Brain pericyte (primary cell): ENCODE measurements at places on chromosomes 2 and 18.

DNA sequence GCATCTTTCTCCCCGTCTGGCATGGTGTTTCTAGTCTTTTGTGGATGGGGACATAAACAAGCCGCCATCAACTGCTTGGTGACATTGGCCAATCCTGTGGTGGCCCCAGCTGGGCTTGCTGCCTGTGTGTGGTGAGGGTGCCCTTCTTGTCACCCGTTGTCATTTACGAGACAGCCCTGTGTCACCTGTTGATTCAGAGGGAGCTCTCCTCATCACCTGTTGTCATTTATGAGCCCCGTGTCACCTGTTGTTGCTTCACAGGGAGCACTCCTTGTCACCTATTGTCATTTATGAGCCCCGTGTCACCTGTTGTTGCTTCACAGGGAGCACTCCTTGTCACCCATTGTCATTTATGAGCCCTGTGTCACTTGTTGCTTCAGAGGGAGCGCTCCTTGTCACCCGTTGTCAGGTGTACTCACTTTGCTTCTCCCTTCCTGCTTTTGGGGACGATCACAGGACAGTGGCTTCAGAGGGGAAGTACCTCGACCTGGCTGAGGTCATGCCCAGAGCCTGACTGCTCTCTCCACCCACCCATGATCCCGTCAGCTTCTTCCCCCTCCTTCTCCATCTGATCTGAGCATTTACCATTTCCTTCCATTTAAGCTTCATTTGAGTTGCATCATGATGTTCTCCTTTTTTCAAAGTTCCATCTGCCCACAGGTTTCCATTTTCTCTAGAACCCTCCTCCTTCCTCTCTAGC lies 29.1 kb downstream of the HPCAL1 start:
- no peak for DNase-seq

DNA sequence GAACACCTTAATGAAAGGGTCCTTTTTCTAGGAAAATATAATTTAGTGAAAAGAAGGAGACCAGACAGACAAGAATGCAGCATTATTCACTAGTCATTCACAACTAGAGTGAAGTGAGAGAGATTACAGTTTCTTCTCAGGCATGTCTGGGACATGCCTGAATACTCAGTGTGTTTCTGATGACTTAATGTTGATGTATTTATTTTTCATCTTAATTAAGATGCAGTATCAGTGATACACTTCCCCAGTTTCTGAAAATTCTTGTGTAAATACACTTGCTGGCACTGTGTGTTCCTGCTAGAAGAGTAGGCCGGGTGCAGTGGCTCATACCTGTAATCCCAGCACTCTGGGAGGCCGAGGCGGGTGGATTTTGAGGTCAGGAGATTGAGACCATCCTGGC lies 143.6 kb downstream of the MYO3B start:
- no peak for DNase-seq

DNA sequence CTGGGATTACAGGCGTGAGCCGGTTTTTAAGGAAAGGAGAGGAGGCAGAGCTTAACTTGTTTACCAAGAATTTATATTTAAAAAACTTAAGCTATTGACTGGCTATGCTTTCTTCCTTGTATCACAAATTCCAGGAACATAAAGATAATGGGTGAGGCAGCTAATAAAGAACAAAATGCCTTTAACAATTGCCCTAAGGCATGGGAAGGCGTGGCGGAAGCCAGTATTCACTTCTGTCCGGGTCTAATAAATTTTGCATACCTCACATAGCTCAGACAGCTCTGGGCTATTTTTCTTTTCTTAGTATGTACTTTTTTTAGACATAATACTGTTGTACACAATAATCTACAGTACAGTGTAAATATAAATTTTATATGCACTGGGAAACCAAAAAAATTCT lies 1.0 kb upstream of the LDAH start:
- DNase-seq = no peak

GRCh38 chr18:45044787-45045186 lies 364.1 kb downstream of the SETBP1 start:
- no peak for DNase-seq

GRCh38 chr18:28576941-28577340 lies 400.0 kb upstream of the CDH2 start:
- DNase-seq = no peak

DNA sequence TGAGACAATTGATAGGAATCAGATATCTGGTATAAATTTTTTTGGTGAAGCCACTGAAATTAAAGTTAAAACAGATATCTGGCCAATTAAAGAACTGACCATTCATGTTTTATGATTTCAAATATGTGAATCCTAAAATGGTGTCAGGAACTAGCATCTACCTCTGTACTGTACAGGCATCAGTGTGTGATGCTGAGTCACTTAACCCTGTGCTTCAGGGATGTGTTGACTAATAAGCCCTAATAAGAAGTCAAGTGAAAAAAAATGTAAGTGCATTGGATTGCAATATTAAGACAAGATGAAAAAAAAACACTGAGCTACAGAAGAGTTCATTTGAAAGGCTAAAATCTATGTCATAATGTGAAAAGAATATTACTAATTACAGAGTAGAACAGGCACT lies 9.1 kb upstream of the UNC80 start:
- no peak for DNase-seq

- no peak for DNase-seq
Measured at GRCh38 chr2:236719192-236719635, 149.6 kb downstream of the ACKR3 start.

DNA sequence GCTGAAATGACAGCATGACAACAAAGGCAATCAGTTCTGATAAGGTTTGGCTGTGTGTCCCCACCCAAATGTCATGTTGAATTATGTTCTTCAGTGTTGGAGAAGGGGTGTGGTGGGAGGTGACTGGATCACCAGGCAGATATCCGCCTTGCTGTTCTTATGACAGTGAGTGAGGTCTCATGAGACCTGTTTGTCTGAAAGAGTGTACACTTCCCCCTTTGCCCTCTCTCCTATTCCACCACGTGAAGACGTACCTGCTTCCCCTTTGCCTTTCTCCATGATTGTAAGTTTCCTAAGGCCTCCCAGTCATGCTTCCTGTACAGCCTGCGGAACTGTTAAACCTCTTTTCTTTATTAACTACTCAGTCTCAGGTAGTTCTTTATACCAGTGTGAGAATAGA lies 553.0 kb downstream of the DCDC2C start:
- DNase-seq = no peak

DNA sequence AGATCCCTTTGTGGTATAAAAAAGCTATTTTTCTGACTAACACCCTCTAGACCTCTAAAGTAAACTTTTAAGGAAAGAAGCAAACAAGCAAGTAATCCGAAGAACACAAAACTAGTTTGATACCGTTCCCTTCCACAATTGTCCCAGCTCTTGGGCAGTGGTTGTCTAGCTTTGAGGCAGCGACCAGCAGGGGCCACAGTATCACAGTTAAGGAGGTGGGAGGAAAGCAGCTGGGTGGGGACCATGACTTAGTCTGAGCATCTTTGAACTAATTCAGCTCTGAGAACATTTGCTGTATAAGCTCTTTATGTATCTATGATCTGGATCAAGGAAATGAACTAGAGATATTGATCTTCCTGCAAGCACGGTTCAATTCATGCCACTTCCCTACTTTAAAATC lies 51.0 kb downstream of the SF3B1 start:
- DNase-seq = no peak

- DNase-seq = no peak
Measured at GRCh38 chr2:226860087-226860486, 24.2 kb downstream of the RHBDD1 start.

DNA sequence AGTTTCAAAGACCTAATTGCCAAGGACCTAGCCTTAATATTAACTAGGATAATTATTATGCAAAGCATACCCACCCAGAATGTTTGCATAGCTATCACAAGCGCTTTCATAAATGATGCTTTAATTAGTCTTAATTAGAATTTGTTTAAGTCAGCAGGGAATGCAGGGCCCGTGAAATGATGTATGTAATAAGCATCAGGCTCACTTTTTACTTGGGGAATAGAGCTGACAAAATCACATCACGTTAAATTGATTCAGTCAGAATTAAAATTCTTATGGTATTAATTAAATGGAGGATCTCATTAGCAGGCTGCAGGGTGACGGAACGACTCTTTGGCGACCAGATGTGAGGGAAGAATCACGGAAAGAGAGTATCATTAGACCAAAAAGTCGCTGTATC lies 264.5 kb downstream of the GPD2 start:
- no peak for DNase-seq

DNA sequence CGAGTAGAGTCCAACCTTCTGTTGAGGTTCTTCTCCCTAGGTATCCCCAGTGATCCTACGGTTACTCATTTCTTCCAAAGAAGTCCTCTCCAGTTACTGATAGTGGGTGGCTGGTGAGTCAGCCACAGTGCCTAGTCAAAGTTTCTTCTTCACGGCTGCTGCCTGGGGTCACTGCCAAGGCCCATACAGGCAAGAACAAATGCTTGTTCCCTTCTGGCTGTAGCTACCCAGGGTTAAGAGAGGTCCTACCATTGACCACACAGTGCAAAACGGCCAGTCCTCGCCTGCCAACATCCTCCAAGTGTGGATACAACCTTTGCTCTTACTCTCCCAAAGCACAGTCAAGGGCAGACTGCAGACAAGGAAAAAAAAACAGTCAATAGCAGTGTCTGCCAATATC lies 2.9 kb upstream of the PTPN4 start:
- peak; percentile 49 for DNase-seq

GRCh38 chr2:127411653-127412369 lies 6.4 kb upstream of the PROC start:
- no peak for DNase-seq

GRCh38 chr2:122009561-122009960 lies 254.1 kb downstream of the TSN start:
- DNase-seq = no peak

GRCh38 chr2:141195087-141195486 lies 935.7 kb downstream of the LRP1B start:
- DNase-seq = no peak

- no peak for DNase-seq
Measured at GRCh38 chr2:109726379-109727270, 67.5 kb upstream of the RGPD5 start.

DNA sequence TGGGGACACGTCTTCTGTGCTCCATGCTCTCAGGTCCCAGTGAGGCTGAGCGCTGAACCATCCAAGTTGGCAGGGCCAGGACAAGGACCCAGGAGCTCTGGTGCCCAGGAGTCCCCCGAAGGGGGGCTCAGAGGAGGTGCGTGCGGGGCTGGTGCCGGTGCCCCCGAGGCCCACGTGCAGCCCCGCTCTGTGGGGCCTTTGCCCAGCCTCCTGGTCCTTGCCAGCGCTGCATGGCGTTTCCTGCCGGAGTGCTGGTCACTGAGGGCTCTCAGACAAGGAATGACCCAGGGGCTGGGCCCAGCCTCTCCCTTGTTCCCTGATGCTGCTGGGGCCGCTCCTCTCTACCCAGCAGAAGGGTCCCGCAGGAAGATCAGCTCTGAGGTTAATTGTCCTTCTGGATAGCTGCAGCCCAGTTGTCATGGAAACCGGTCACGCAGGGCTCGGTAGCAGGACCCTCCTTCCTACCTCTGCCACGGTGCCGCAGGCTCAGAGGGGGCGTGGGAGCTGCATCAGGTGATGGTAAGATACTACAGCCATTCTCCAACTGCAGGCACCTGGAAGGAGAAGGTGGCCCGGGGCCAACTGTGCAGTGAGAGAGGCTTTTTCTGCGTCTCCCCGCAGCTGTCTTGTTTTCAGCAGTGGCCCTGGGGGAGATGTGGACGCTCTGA lies 64.5 kb downstream of the RRM2 start:
- DNase-seq = no peak

DNA sequence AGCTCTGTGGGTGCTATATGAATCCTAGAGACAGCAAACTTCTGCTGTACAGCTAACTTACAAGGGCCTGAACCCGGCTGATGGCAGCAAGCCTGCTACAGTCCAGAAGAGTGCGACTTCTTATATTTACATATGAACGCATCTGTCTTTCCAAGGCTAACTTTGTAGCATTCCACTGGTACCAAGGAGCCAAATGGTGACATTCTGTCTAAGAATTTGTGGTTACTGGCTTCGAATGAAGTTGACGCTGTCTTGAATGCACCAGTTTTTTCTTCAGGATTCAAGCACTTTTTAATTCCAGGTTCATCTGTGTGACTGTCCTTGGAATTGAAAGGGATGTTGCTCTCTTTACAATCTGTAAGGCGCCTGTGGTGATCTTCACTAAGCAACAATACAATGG lies 42.4 kb downstream of the THUMPD2 start:
- DNase-seq = no peak

GRCh38 chr18:23341383-23341782 lies 111.7 kb upstream of the RIOK3 start:
- DNase-seq = no peak

DNA sequence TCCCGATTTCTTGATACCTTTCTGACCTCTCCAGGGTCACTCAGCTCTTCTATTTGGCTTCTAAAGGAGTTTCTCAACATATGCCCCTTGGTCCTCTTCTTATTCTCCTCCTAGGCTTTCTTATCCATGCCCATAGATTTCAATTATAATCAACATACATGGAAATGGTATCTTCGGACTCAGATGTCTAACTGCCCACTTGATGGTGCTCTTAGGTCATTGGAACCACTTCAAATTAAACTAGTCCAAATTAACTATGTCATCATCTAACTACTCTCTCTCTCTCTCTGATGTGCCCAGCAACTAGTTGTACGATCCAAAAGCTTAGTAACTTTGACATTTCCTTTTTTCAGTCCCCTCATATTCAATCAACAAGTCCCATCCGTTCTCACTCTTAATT lies 43.2 kb upstream of the GPR75 start:
- DNase-seq = no peak

- no peak for DNase-seq
Measured at GRCh38 chr2:16151281-16151570, 210.9 kb downstream of the MYCN start.

DNA sequence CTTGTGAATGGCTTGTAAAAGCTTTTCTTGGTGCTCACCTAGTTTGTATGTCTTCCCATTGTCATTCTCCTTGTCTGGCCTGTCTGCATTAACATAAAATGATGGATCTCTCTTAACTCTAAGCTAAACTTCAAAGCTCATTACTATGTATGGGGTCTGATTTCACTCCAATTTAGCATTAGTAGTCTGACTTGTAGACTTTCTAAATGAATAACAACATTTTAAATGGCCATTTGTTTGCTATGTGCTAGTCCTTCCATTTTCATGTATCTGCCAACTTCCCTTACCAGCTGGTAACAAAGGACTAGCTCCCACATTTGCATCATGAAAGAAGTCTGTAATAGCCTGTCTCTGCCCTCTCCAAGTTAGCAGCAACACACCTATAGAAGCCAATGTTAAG lies 324.2 kb upstream of the RGPD4 start:
- DNase-seq = no peak

DNA sequence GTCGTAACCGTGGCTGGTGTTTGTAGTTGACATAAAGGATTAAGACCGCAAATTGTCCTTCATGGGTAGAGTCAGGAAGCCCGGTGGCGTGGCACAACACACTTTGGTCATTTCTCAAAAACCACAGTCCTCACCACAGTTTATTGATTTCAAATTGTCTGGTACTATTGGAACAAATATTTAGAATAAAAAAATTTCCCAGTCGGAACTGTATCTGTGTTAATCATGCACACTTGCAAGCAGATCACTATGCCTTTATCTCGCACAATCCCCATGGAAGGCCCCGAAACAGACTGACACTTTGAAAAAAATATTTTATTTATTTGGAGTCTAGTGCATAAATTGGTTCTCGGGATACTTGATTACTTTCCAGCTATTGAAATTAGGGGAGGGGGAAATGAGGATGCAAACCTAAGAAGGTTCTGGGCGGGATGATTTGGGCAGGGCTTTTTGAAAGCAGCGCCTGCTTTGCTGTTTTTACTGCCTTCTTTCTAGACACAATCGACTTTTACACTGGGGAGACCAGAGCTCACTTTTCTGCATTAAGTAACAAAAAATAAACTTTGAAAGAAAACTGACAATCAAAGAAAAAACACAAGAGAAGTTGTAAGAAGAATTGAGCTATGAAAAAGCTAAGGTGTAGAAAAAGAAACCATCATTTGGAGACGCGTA lies 15.4 kb upstream of the HOXD1 start:
- no peak for DNase-seq
